GOT3 (cell line): ENCODE measurements at places on chromosomes 16 and 17.

- peak; percentile 76 for DNase-seq
Measured at GRCh38 chr16:57628008-57628781, at the start of gene ADGRG1. TSS of gene ADGRG1 (plus strand) at chr16:57628630. CDS start at chr16:57650288, 21,658 bp downstream.

GRCh38 chr16:68458551-68458950, 10.2 kb upstream of the SMPD3 start:
- DNase-seq, result no peak

- DNase-seq, result no peak
Measured at GRCh38 chr16:71461686-71462648, at the start of gene ZNF23. TSS of gene ZNF23 (minus strand) at chr16:71462247. CDS start at chr16:71456796, 5,451 bp downstream.

DNA sequence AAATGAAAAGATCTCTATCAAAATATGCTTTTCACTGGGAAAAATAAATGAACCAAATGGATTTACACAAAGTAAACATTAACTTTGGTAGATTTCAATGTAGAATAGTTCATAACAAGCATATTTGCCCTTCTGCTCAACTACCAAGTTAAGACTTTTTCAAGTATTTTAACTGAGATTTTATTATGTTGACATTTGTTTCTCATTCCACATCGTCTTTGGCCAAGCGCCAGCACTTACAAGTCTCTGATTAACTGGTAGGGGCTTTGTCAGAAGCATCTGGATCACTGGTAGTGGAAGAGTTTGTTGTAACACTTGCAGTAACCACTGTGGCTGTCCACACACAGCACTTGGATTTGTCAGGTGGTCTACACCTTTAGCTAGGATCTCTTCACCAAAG, 22.9 kb downstream of the SLFN12L start:
- no peak for DNase-seq

- no peak for DNase-seq
Measured at GRCh38 chr17:45277992-45278391, 16.1 kb upstream of the SPATA32 start.

DNA sequence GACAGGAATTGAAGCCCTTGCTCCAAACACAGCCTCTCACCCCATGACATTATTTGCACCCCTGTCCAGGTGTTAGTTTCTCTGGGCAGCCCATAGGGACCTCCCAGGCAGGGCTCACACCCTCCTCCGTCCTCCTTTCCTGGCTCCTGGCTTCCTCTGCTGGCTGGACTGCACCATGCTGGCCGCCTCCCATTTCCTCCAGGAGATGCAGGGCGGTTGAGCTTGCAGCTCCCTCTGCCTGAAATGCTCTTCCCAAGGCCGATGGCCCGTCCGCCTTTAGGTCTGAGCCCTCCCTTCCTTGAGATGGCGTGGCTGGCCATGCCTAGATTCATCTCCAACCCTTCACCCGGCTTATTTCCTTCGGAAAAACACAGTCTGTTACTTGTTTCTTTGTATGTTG, 334.8 kb downstream of the SNX29 start:
- DNase-seq, result no peak

GRCh38 chr16:70778901-70779309, 22.1 kb downstream of the VAC14 start:
- peak; percentile 34 for DNase-seq

DNA sequence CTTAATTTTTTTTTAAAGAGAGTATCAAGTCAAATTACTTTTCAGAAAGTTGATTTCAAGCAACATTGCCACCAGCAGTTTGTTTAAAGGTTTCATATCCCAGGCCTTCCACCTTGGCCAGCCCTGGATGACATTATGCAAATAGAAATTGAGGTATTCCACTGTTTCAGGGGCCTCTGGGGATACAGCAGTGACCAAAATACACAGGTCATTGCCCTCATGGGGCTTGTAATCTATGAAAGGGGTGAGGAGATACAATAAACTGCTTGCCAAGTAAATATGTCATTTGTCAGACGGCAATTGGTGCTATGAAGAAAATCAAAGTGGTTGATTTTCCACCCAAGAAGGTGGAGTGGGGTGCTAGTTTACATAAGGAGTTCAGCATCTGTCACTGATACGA, 37.8 kb upstream of the TMC5 start:
- DNase-seq, result no peak

- no peak for DNase-seq
Measured at GRCh38 chr17:2595716-2596115, 2.3 kb downstream of the PAFAH1B1 start.

DNA sequence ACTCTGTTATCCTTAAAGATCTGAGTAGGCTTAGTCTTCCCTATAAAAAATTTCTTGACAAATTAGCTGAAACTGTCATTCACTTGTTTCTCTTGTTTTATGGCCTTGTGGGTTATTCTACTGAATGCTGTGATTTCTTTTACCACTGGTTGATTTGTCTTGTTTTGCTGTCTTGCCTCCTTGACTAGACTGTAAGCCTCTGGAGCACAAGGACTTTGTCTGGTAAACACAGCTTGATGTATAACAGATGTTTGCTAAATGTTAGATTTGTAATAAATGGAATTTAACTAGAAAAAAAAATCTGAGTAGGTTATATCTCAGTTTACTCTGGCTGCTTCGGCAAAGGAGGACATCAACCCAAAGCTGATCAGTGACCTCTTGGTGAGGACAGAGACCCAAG, 21.6 kb downstream of the VAC14 start:
- DNase-seq, result no peak

GRCh38 chr17:2983255-2983654, 80.2 kb downstream of the OR1D5 start:
- no peak for DNase-seq

DNA sequence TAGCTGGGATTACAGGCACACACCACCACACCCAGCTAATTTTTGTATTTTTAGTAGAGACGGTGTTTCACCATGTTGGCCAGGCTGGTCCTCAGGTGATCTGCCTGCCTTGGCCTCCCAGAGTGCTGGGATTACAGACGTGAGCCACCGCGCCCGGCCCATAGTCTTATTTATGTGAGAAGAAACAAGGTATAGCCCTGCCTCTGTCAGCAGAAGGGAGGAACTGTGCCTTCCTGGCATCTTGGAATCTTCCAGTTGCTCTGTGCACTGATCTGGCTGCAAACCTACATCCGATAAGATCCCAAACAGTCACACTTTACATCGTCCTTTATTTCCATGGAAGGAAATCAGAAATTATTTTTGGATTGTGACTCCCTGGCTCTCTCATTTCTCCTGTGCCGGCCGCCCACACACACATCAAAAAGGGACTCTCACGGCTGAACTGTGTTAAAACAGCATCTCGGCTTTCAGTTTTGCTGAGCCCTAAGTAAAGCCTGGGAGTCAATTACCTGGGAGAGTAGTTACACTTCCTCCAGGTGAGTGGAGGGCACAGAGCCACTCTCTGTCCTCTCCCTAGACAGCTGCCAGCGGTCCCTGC, 23.3 kb downstream of the WIPI1 start:
- DNase-seq, result no peak

GRCh38 chr16:56781528-56781961, 51.6 kb downstream of the NUP93 start:
- no peak for DNase-seq

DNA sequence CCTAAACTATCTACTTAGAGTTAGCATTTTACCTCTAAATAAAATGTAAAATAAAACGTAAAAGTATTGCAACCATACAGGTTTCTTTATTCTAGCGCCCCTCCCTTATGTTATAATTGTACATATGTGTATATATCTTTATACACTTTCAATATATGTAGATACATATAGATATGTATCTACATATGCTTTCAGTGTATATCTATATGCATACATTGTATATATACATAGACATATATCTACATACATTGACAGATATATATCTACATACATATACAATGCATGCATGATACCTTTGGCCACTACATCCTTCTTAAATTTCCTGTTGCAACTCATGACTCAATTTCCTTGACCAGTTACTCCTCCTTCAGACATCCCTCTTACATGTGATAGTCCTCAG, 16.7 kb downstream of the BPTF start:
- no peak for DNase-seq

- DNase-seq, result no peak
Measured at GRCh38 chr16:7083096-7083495, 249.5 kb upstream of the RBFOX1 start.
